ENCODE measurements at places on chromosomes 5 and 9.
A peak's percentile ranks its signal among the peaks of the same experiment; 100 is the strongest.

DNA sequence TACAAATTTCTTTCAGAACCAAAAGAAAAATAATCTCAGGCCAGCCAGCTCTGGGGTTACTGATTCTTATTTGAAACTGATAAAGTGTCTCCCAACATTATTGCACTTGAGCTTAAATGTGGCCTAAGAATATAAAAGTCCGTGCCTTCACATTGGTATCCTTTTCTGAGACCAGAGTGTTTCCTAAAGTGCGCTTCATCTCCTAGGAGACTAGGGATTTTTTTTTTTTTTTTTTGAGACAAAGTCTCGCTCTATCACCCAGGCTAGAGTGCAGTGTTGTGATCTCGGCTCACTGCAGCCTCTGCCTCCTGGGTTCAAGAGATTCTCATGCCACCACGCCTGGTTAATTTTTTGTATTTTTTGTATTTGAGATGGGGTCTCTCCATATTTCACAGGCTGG, 23.6 kb upstream of the KCNIP1 start:
- DNase-seq: no peak

DNA sequence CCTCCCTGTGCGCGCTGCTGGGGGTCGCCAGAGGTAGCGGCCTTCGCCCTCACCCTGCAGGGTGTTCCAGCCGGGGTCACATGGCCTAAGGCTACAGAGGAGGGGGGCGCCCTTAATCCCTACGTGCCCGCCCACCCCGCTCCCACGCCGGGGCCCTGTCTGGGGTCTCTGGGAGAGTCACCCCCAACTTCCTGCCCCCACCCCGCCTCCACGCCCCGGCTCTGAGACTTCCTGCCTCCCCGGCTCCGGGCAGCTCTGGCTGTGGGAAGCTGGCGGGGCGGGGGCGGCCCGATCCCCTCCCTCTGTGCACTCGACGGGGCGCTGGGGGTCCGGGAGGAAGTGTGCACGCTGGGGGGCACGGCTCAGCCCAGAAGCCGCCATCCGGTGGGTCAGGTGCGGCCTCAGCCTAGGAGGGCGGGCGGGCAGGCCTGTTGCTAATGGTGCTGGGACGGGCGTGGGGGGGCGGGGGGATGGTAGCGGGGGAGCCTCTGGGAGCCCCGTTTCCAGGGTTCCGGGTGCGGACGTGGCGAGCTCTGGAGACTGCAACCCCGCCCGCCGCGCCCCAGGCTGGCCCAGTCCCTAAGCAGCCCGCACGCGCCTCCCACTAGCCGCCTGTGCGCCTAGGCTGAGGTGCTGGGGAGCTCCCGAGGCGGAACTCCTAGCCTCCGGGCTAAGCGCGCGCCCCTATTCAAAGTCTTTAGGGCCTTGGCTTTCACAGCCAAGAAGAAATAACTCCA, 61.6 kb downstream of the CXXC5 start:
- DNase-seq: no peak

DNA sequence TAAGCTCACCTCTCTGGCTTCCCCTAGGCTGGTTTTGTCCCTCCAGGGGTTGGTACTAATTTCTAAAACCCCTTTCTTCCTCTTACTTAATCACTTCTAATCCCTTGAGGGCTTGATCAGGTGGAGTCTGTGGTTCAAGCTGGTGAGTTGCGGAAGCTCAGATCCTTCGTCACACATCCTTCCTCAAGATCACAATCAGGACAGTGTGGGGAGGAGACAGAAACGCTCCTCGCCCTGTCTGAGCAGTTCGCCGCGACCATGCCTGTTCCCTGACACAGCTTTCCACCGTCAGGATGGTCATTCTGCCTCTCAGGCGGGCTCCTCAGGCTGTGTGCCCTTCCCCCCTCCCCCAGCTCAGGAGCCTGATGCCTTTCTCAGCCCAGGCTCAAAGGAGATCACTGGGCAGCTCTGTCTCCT, 24.3 kb downstream of the CPLX2 start:
- DNase-seq: no peak

DNA sequence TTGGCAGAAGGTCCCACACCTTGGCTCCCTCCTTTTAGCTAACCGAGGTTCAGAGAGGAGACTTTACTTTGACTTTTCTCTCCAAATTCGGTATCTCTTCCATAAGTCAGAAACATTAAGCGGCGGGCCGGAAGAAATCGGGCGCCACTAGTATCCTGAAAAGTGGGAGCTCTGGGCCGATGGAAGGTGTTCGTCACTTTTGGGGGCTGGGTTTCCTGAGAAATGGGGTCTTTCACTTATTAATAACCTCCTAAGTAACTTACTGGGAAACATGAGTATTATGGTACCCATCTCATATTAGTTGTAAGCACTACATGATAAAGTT, 716 bp downstream of the STX17 start:
- DNase-seq: no peak

- no peak for DNase-seq
These were observed 12.0 kb upstream of the PHYKPL start for GRCh38 chr5:178244576-178244975.

GRCh38 chr5:10581867-10582511, 18.1 kb downstream of the ANKRD33B start:
- DNase-seq: no peak

DNA sequence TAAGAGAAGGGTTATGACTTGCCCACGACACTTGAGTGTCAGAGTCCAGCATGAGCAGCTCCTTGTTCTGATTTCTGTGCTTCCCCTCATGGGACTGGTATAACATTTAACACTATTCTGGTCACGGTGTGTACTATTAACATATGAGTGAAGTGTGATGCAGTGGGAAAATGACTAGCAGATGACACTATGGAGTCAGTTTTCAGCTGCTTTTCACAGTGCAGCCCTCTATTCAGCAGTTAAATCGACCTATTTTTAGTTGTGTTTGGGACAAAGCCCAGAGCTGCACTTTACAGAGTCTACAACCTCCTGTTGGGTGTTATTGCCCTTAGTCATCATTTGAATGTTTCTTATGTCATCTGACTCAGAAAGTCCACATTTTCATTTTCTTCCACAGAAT, 59.1 kb downstream of the CHSY3 start:
- no peak for DNase-seq

DNA sequence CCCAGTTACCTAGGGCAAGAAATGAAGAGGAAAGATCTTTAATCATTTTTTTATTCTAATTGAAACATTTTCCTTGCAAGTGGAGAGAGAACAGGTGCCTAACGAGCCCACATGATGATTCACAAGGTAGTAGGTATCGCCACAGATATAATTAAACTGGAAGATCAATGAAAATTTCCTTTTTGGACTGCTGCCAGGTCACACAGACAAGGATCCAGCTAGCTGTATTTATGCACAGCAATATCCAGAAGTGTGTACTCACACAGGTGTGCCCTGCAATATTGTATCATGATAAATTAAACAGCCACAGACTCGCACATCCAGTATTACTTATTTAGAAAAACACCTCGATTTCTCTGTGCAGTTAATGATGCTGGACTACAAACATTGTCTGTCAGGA, 294.0 kb upstream of the SMARCA2 start:
- no peak for DNase-seq

GRCh38 chr9:118478752-118479151, 774.5 kb downstream of the TLR4 start:
- no peak for DNase-seq

DNA sequence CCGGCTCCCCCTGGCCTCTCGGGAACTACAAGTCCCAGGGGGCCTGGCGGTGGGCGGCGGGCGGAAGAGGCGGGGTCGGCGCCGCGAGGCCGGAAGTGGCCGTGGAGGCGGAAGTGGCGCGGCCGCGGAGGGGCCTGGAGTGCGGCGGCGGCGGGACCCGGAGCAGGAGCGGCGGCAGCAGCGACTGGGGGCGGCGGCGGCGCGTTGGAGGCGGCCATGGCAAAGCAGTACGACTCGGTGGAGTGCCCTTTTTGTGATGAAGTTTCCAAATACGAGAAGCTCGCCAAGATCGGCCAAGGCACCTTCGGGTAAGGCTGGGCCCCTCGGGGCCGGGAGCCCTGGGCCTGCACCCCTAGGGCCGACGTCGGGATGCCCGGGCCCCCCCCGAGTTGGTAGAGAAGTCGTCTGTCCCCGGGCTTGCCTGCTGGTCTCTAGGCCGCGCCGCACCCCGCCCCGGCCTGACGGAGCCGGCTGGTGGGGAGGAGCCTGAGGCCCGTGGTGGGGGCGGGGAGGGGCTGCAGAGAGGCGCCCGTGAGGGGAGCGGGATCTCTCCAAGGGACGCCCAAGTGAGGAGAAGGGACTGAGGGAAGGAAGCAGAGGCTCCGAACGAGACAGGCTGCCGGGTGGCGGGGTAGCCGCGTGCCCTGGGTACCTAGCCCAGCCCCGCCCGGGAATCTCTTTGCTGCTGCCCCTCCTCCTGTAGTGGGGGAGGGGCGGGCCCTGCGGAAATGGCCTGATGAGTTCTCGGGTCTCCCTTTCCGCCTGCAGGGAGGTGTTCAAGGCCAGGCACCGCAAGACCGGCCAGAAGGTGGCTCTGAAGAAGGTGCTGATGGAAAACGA, at the start of gene CDK9:
TSS of gene CDK9 (plus strand) at position 102 of the 840 bp plus-strand sequence. CDS start at position 217, 115 bp downstream.
- peak; percentile 89 for DNase-seq

GRCh38 chr5:3214838-3215374, 380.7 kb upstream of the IRX1 start:
- DNase-seq: no peak

- no peak for DNase-seq
These were observed 78.9 kb downstream of the ALDH7A1 start for GRCh38 chr5:126516133-126516532.

GRCh38 chr5:39341896-39342295, 22.4 kb downstream of the C9 start:
- no peak for DNase-seq

- no peak for DNase-seq
These were observed 56.8 kb upstream of the XPA start for GRCh38 chr9:97753975-97754374.

- DNase-seq: no peak
These were observed 7.6 kb downstream of the SEC16A start for GRCh38 chr9:136474974-136475865.
